ENCODE measurements at places on chromosomes 1 and 21. TPM values are rescaled to one million over a fixed set of nuclear protein-coding genes. Genes with fewer than 3 reads are reported as not detected.

The TLR5 gene
- total RNA-seq = 0.11 TPM

The RNU1-3 gene
- 1,591 TPM for total RNA-seq

The CLCA2 gene
- not detected for total RNA-seq

The DISP1 gene
- total RNA-seq = 2.2 TPM

The TSPAN1 gene
- not detected for total RNA-seq

DNA sequence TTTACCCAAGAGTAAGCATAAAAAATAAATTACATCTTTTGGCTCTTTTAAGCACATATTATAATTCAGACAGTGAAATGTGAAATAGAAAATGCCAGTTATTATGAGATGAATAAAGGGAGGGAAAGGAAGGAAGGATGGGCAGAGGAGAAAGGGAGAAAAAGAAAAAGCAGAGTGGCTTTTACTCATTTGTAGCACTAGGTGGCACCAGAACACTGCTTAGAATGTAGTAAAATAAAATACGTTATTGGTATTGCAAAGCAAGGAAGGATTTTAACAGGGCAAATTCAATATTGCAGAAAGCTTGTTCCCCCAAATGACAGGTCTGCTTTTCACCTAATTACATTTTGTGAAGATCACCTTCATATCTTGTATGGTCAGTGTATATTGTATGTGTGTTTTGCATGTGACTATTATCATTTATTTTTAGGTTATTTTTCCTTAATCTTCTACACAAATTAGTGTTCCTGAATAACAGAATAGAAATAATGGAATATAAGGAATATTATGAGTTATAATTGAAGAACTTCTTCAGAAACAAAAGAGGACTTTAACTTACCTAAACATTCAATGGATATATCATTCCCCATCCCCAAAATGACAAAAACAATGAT is 9.1 kb upstream of the PCNX2 start:
- no peaks in the 10 kb centered on the region for H3K36me3 ChIP-seq
- H3K27ac ChIP-seq = no peak overlapping the region
- DNase-seq = no peak
- no peaks in the 10 kb centered on the region for H3K4me1 ChIP-seq
- H3K4me3 ChIP-seq = no peak overlapping the region

GRCh38 chr1:184530226-184530625 is 143.4 kb downstream of the C1orf21 start:
- no peak overlapping the region for H3K27ac ChIP-seq
- peaks cover 19% of the 10 kb centered on the region for H3K36me3 ChIP-seq
- H3K4me3 ChIP-seq = no peak overlapping the region
- H3K27me3 ChIP-seq = no peaks in the 10 kb centered on the region
- H3K4me1 ChIP-seq = peaks cover 48% of the 10 kb centered on the region

DNA sequence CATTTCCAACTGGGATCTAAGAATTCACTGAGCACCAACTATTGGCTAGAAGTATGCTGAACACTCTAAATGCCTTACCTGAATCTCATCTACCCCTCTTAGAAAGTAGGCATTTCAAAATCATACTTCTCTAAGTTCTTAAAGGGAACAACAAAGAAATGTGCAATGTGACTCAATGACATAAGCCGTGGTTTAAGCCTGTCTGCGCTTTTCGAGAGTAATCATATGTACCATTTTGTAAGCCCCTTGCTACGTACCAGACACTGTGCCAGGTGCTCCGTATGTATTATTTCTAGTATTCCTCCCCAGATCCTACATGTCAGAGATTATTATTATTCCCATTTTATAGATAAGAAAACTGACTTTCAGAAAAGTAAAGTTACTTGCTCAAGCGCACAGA is 454.2 kb downstream of the SETD4 start:
- no peak overlapping the region for H3K27ac ChIP-seq
- no peak for DNase-seq
- H3K4me1 ChIP-seq = no peaks in the 10 kb centered on the region
- no peak overlapping the region for H3K4me3 ChIP-seq
- no peaks in the 10 kb centered on the region for H3K36me3 ChIP-seq
- peaks cover 27% of the 10 kb centered on the region for H3K27me3 ChIP-seq

DNA sequence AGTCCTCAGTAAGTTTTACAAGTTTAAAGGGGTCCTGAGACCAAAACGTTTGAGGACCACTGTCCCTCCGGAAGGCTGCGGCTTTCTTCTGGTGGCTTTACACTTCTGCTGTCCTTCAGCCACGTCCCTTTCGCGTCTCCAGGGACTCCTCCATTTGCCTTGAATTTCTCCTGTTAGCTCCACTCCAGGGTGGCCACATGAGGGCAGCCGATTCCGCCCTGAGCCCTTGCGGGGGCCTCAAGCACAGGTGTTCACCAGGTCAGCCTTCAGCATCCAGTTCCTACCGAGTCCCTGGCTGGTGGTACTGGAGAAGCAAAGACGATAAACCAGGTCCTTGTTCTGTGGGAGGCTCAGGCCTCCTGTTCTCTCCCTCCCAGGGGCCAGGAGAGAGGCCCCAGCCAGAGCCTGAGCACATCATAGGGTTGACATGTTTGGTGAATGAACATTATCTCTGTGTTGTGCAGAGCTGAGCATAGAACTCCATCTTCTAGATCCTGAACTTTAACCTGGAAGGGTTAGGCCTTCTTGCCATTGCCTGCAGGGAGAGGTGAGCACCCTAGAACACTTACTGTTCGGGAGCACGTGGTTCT is 27.4 kb upstream of the COQ8A start:
- H3K27me3 ChIP-seq = no peaks in the 10 kb centered on the region
- DNase-seq = no peak
- H3K27ac ChIP-seq = no peak overlapping the region
- no peaks in the 10 kb centered on the region for H3K36me3 ChIP-seq
- H3K4me3 ChIP-seq = no peak overlapping the region
- no peaks in the 10 kb centered on the region for H3K4me1 ChIP-seq

GRCh38 chr1:158357441-158357840 is 3.7 kb downstream of the CD1E start:
- H3K36me3 ChIP-seq = no peaks in the 10 kb centered on the region
- no peak for DNase-seq
- H3K27ac ChIP-seq = no peak overlapping the region
- peaks cover 65% of the 10 kb centered on the region for H3K27me3 ChIP-seq
- no peak overlapping the region for H3K4me3 ChIP-seq

DNA sequence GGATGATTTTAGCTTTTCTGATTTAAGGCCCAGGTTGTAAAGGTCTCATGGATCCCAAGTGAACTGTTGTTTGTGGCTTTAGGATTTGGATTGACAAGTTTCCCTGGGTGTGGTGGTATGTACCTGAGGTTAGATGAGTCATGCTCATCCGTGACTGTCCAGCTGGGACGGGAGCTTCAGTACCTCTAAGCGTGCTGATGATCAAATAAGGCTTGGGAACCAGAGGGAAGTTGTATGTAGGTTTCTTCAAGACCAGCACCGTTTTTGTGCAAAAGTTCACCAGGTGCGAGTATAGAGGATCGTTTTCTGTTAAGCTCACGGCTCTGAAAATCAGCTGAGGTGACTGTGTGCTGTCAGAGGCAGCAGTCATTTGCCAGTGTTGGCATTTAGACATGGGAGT is 19.8 kb downstream of the PLA2G2E start:
- H3K4me1 ChIP-seq = no peaks in the 10 kb centered on the region
- H3K27me3 ChIP-seq = no peaks in the 10 kb centered on the region
- H3K27ac ChIP-seq = no peak overlapping the region
- H3K4me3 ChIP-seq = no peak overlapping the region
- H3K36me3 ChIP-seq = peaks cover 53% of the 10 kb centered on the region
- DNase-seq = no peak

GRCh38 chr1:186272486-186272885 is 102.6 kb downstream of the TPR start:
- no peak overlapping the region for H3K27ac ChIP-seq
- no peak for DNase-seq
- H3K4me3 ChIP-seq = no peak overlapping the region
- no peaks in the 10 kb centered on the region for H3K4me1 ChIP-seq

DNA sequence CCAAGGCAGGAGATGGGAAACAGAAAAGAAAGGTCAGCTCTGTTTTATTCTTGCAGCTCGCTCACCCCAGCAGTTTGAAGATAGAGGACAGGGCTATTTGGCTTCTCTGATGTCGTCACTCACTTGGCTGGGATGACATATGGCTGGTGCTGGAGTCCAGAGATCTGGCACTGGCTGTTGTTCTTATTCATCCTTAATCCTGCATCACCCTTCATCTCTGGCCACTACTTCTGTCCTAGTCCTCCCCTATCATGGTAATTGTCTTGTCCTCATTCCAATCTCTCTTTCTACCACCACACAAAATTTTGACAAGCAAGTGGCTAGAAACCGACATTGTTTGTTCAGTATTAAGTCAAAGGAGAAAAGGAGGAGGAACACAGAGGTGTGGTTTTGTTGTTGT is 103.8 kb upstream of the PDE4B start:
- DNase-seq = no peak
- no peak overlapping the region for H3K4me3 ChIP-seq
- no peak overlapping the region for H3K27ac ChIP-seq
- H3K27me3 ChIP-seq = peaks cover 23% of the 10 kb centered on the region

DNA sequence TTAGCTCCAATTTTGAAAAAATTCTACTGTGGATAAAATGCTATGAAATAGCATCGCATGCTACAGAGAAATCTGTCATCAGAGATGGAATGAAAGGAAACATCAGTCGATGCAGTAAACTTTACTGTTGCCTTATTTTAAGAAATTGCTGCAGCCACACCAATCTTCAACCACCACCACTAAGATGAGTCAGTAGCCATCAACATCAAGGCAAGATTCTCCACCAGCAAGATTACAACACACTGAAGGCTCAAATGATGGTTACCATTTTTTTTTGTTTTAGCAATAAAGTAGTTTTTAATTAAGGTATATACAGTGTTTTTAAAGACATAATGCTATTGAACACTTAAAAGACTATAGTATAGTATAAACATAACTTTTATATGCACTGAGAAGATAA is 95.6 kb upstream of the JUN start:
- H3K36me3 ChIP-seq = peaks cover 7% of the 10 kb centered on the region
- no peaks in the 10 kb centered on the region for H3K27me3 ChIP-seq
- no peak for DNase-seq
- peak overlapping the region; percentile 86 for H3K27ac ChIP-seq
- peak overlapping the region; percentile 61 for H3K4me3 ChIP-seq
- H3K4me1 ChIP-seq = peaks cover 48% of the 10 kb centered on the region

- no peak overlapping the region for H3K4me3 ChIP-seq
- no peak overlapping the region for H3K27ac ChIP-seq
- no peak for DNase-seq
- no peaks in the 10 kb centered on the region for H3K36me3 ChIP-seq
Observed at GRCh38 chr1:210663730-210664573, 335.2 kb downstream of the HHAT start.

- H3K4me1 ChIP-seq = no peaks in the 10 kb centered on the region
- peaks cover 10% of the 10 kb centered on the region for H3K27me3 ChIP-seq
- no peak for DNase-seq
- no peaks in the 10 kb centered on the region for H3K36me3 ChIP-seq
- H3K4me3 ChIP-seq = no peak overlapping the region
- H3K27ac ChIP-seq = no peak overlapping the region
Observed at GRCh38 chr21:31888936-31889371, 16.1 kb downstream of the HUNK start.

- no peaks in the 10 kb centered on the region for H3K36me3 ChIP-seq
- no peak overlapping the region for H3K4me3 ChIP-seq
- H3K27me3 ChIP-seq = peaks cover 24% of the 10 kb centered on the region
- DNase-seq = no peak
Observed at GRCh38 chr1:214540324-214540723, 11.1 kb downstream of the PTPN14 start.

Data from natural killer cell treated with Interleukin-12 subunit alpha and Interleukin-12 subunit beta and Interleukin-15 and Interleukin-18, amount 100 ng/mL, for 72 hours (primary cell).